ENCODE measurements at places on chromosomes 5 and 9.

- DNase-seq = no peak
Observed at GRCh38 chr9:3434594-3434993, 91.2 kb downstream of the RFX3 start.

DNA sequence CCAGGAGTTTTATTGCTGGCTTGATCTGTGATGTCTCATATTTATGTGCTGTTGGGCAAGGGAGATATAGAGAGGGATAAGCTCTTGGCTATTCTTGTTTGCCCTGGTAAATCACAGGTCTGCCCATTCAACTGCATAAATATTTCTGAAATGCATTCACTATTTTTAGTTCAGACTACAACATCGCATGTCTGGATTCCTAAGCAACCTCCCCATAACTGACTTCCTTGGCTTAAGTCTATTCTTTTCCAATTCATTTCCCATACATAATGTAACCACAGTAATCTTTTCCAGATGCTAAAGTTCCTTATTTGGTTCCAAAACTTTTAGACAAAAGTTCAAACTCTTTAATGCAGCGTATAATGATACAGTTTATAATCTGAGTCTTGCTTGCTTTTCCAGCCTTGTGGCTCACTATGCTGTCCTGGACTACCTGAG lies 321.4 kb upstream of the ACTBL2 start:
- DNase-seq = no peak

GRCh38 chr5:71482132-71482531 lies 26.7 kb downstream of the BDP1 start:
- DNase-seq = no peak

GRCh38 chr5:181166812-181167733 lies 19.7 kb downstream of the OR2V2 start:
- DNase-seq = no peak

GRCh38 chr5:72147569-72147968 lies 40.3 kb downstream of the MAP1B start:
- no peak for DNase-seq

GRCh38 chr9:136341042-136341655 lies 13.8 kb downstream of the GPSM1 start:
- DNase-seq = no peak

- no peak for DNase-seq
Observed at GRCh38 chr9:19409401-19410194, 789 bp downstream of the ACER2 start.

- DNase-seq = no peak
Observed at GRCh38 chr5:58800356-58800755, 217.5 kb downstream of the RAB3C start.

DNA sequence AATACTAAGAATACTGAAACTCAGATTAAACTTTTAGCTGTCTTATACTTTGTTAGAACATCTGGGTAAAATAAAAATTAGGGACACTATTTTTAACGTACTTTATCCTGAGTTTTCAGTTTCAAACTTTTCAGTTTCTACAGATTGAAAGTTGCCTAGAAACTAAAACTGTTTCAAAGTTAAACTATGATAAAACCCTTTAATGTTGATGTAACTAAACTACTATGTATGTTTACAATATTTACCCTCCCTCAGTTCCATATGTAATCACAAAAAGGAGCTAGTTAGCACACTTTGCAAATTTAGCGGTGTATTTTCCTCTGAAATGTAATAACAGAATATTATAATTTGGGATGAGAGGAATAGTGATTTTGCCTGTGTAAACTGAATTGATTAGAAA lies 105.9 kb downstream of the MTREX start:
- no peak for DNase-seq

DNA sequence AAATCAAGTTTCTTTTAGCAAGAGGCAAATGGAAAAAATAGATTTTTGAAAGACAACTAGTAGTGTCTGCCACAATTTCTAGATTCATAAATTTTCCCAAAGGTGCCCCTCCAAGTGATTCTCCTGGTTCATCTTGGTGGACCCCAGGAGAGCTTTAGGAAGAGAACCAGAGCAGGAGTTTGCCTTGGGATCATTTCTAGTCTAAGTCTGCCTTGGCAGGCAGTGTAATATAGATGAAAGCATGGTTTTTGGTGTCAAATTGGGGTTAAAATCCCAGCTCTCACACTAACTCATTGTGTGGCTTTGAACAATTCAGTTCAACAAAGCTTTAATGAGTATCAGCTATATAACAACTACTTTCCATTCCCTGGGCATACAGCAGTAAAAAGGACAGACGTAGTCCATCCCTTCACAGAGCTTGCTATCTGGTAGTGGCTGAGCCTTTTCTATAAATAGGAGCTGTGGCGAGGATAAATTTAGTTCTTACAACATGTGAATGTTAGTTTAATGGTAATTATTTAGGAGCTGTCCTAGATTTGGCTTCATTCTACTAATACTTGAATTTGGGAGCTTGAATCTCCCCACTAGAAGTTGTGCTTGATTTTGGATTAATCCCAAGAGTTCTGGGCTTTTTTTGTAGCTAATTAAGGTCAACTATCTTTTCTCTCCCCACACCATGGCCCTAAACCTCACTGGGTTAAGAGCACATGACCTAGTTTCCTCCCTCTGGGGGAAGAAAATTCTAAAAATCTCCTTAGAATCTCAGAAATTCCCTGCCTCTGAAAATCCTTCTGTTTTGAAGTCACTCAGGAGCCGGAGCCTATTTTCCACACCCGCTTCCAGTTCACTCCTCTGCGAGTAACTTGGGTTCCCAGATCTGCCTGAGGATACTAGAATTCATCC lies 197.8 kb downstream of the PCSK1 start:
- no peak for DNase-seq

- no peak for DNase-seq
Observed at GRCh38 chr5:43236653-43237355, 44.8 kb downstream of the NIM1K start.

- no peak for DNase-seq
Observed at GRCh38 chr5:149298163-149298562, 26.5 kb downstream of the AFAP1L1 start.

- DNase-seq = peak; percentile 64
Observed at GRCh38 chr9:136107155-136107952, 11.3 kb downstream of the TMEM250 start.

DNA sequence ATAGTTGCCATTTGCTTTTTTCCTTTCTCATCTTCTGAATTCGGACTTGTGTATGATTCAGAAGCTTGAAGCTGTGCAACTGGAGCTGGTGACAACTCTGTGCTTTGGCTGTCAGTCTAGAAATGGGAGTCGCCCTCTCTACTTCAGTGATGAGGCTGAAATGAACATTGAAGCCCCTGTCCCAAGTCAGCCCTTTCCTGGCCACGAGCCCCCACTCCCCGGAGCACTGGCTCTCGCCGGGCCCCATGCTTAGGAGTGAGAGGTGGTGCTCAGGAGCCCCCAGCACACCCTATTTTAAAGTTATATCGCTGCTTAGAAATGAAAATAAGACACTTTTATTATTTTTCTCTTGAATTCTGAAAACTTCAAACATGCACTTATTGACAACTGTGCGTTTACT lies 66.0 kb downstream of the PSMB7 start:
- peak; percentile 2 for DNase-seq

GRCh38 chr9:81289622-81290021 lies 399.7 kb downstream of the TLE1 start:
- DNase-seq = no peak

- no peak for DNase-seq
Observed at GRCh38 chr5:78795757-78796156, 147.2 kb upstream of the LHFPL2 start.

DNA sequence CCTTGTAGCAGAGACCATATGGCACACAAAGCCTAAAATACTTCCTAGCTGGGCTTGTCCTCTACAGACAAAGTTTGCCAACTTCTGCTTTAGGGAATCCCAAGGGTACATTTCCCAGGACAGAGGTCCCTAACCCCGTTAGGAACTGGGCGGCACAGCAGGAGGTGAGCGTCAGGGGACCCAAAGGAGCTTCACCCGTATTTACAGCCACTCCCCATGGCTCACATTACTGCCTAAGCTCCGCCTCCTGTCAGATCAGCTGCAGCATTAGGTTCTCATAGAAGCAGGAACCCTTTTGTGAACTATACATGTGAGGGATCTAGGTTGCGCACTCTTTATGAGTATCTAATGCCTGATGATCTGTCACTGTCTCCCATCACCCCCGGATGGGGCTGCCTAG lies 88.5 kb upstream of the TRPM3 start:
- peak; percentile 13 for DNase-seq

DNA sequence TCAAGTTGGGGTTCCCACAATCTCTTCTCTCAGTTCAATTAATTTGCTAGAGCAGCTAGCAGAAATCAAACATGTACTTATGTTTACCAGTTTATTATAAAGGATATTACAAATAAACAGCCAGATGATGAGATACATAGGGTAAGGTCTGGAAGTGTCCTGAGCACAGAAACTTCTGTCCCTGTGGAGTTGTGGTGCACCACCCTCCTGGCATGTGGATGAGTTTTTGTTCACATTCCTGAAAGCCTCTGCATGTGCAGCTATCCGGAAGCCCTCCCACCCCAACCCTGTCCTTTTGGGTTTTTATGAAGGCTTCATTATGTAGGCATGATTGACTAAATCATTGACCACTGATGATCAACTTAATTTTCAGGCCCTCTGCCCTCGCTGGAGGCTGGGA lies 791.2 kb upstream of the ZNF608 start:
- no peak for DNase-seq

DNA sequence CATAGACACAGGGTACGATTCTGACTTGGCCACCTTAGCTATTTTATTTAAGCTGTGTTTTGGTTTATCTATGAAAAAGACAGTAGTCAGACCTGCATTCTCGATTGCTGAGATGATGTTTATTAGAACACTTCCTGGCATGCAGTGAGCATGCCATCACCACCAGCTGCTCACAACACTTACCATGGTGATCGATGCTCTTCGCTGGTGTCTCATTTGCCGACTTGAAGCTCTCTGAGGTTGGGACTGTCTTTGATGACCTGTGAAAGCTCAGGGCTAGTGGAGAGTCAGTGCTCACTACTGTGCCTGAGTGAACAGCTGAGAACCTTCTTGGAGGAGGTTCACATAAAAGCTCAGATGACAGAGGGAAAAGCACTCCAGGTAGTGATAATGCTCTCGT lies 4.4 kb upstream of the C9orf153 start:
- DNase-seq = no peak

- DNase-seq = no peak
Observed at GRCh38 chr9:2396622-2397285, 224.8 kb upstream of the VLDLR start.

GRCh38 chr5:73826301-73827105 lies 200.5 kb downstream of the ARHGEF28 start:
- no peak for DNase-seq

DNA sequence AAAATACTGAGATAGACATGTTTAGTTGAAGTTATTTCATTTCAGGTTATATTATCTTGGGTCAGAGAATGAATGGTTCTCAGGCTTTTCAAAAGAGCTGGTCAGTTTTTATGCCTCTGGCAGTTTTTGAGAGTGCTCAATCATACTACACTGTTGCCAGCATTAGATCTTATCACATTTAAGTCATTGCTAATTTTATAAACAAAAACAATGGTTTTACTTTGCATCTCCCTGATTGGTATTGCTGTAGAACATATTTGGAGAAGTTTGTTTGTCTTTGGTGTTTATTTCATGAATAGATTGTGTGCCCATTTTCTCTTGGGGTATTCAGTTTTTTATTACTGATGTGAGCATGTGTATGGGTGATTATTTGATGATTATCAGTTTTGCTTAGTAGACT lies 1.5 kb downstream of the CATSPER3 start:
- DNase-seq = no peak

GRCh38 chr9:129569502-129570449 lies 51.1 kb downstream of the C9orf50 start:
- DNase-seq = no peak

- no peak for DNase-seq
Observed at GRCh38 chr5:179451114-179451827, 99.1 kb upstream of the RUFY1 start.

DNA sequence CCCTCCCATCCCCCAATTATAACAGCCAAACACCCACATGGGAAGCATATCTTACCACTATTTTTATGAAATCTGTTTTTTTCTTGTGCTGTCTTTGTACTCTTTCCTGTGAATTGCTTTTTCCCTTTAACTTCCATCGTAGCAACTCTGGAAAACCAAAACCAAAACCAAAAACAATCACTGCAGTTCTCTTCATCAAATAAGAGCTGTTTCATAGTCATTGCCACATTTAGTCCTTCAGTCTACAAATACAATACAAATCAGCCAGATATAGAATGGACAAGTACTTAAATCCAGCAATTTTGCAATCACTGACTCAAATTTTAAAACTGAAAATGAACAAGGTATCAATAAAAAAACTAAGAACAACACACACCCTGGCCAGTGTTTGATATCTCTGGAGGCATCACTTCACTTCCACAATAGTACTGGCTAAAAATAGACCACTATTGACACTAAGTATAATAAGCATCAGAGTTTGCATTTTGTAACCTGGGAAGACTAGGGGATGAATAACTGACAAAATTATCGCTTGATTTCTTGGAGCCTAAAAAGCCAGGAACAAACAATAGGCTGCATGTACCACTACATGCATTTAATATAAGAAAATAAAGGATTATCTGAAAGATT lies 5.4 kb downstream of the PUM3 start:
- DNase-seq = no peak

DNA sequence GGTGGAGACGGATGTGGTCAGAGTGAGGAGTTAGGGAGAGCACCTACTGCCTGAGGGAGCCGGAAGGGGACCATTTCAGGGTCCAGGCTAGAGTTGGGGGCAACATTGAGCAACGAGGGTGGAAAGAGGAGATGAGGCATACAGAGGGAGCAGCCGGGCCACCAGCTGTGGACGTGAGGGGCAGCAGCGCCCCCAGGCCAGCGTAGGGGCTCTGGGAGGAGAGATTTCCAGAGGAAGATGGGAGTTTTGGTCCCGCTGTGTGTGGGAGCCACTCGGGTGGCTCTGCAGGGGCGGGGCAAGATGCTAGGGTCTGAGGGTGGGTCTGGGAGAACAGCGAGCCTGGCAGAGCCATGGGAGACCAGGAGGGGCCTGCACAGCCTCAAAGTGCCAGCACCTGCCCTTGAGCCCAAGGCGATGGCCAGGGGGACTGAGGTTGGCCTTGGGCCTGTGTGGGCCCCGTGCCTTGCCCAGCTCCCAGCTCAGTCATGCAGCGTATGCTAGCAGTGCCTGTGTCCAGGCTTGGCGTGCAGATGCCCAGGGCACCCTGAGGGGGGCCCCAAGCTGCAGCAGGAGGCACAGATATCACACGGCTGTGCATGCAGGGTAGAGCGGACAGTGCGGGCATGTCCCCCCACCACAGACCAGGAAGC lies 80.5 kb upstream of the PPP1R26 start:
- no peak for DNase-seq

- DNase-seq = no peak
Observed at GRCh38 chr9:88835038-88835466, 156.2 kb upstream of the S1PR3 start.

DNA sequence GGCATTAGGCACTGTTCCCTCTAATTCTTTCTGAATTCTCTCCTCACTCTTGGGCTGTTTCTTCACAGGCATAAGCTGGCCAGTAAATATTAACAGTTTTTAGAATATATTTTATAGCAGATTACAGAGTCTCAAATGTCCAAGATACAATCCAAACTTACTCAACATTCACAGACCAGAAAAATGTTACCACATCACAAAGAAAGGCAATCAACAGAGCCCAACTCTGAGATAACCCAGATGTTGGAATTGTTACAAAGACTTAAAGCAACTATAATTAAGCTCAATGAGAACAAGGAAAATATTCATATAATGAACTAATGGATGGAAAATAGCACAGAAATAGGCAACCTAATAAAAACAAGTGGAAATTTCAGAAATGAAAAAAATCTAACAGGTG lies 401.1 kb upstream of the RGMB start:
- DNase-seq = no peak

Data from BE2C (cell line).